ENCODE measurements at places on chromosomes 5 and 9.

DNA sequence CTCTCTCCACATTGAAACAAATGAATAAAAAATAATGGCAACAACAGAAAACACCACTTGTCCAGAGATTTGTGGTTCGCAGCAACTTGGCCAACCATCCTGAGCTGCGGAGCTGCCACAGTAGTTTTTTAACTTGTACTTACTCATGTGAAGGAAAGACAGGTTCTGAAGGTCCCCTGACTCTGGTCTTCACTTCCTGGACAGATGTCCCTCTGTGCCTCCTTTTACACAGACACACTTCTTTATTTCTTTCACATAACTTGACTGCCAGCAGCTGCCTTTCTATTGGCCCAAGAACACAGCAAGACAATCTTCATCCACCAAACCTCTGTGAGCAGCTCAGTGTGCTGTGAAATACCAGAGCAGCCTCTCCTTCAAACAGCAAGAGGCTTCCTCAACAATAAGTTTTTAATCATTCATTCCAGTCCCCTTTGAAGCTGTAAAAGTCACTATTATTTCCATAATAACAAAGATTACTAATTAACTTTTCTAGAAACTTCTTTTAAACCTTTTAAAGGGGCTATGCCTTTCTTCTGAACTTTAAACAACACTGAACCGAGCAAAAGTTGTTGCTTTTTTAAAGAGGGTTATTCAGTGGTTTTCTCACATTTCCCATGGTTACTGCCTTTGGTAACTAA is 198.7 kb downstream of the NR2F1-AS1 start:
- no peaks in the 10 kb centered on the region for H3K36me3 ChIP-seq
- H3K27me3 ChIP-seq, result no peaks in the 10 kb centered on the region
- no peak for DNase-seq
- H3K4me3 ChIP-seq, result no peak overlapping the region

DNA sequence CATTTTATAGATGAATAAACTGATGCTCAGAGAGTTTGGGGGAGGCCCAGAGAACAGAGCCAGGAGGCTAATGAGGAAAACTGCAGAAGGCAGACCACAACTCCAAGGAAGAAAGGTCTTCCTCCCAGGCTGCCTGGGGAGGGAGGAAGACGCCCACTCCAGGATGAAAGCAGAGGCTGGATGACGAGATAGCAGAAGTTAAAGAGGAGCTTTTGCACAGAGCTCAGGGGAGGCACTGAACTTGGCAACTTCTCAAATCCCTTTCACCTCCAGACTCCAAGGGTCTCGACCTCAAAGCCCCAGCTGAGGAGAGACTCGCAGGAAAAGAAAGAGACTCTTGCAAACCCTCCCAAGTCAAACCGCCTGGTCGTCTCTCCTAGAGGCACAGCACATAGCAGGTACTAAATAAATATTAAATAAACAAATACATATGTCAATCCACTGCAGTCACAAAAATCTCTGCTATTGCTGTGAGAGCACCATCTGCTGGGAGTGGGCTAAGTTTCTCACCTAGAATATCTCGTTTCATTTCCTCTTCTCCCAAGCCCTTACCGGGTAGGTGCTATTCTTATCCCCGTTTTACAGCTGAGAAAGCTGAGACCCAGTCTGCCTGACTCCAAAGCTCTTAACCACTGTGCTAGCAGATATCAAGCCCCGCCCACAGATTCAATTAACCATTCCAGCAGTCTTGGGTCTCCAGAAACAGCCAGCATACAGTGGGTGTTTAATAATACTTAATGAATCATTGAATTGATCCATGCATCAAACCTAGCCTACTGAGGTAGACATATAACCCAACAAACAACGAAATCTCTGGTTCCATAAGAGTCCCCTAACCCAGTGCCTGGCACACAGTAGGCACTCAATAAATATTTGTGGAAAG is 97.8 kb upstream of the HAND1 start:
- peaks cover 15% of the 10 kb centered on the region for H3K27me3 ChIP-seq
- H3K36me3 ChIP-seq, result no peaks in the 10 kb centered on the region
- no peak for DNase-seq

GRCh38 chr9:404234-404633 is 189.6 kb downstream of the DOCK8 start:
- no peaks in the 10 kb centered on the region for H3K4me1 ChIP-seq
- H3K4me3 ChIP-seq, result no peak overlapping the region
- no peaks in the 10 kb centered on the region for H3K27me3 ChIP-seq

DNA sequence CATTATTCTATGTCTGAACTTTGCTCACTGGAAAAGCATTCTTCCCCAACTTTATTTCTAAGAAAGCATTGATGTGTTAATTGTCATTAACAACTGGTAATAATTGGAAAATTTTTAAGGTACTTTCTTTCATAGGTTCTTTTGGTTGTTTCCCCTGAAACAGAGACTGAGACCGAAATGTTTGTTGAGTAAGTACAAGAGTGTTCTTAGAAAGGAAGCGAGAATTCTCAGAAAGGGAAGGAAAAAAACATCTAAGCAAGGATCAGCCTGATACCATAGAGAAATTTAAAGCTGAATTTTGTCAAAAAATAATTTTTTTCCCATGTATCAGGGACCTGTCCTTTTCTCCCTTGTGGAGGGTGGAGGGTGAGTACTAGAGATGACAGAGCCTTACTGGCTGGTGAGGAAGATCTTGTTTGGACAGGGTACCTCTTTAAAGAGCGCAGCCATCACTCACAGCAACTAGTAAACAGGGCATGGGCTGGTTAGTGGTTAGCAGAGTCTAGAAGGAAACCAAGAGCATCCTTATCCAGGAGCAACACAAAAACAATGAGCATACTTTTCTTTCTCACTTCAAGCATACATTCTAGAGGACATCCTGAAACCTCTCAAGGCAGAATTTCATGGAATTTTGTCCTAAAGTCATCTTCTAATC is 898.5 kb downstream of the DNAH5 start:
- H3K27me3 ChIP-seq, result no peaks in the 10 kb centered on the region
- H3K36me3 ChIP-seq, result no peaks in the 10 kb centered on the region
- no peak for DNase-seq

- no peak overlapping the region for H3K4me3 ChIP-seq
- H3K4me1 ChIP-seq, result peaks cover 24% of the 10 kb centered on the region
- H3K27ac ChIP-seq, result no peak overlapping the region
- DNase-seq, result no peak
These were observed 63.2 kb downstream of the MED27 start for GRCh38 chr9:132016456-132016855.

DNA sequence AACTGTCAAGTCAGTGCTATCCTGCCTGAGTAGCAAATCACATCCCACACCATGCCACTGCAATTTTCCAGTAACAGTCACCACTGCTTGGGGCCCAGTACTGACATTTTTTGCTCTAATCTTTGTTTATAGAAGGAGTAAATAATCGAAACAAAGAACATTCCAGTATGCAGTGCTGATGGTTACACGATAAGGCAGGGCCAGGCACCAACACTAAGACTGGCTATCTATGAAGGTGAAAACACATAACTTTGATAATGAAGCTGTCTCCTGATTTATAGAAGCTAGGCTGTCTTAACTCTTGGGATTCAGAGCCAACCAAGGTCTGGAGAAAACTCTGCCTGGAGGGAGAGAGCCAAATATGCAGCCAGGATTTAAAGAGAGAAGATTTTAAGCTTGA is 365.3 kb downstream of the BNC2 start:
- peak; percentile 45 for DNase-seq
- H3K27ac ChIP-seq, result peak overlapping the region; percentile 57
- no peaks in the 10 kb centered on the region for H3K27me3 ChIP-seq
- H3K36me3 ChIP-seq, result no peaks in the 10 kb centered on the region
- H3K4me1 ChIP-seq, result peaks cover 25% of the 10 kb centered on the region
- no peak overlapping the region for H3K4me3 ChIP-seq

- H3K36me3 ChIP-seq, result no peaks in the 10 kb centered on the region
- no peaks in the 10 kb centered on the region for H3K4me1 ChIP-seq
- DNase-seq, result no peak
- no peaks in the 10 kb centered on the region for H3K27me3 ChIP-seq
- no peak overlapping the region for H3K4me3 ChIP-seq
These were observed 887.2 kb upstream of the TYRP1 start for GRCh38 chr9:11805969-11806368.

GRCh38 chr9:107269681-107270080 is 13.4 kb upstream of the RAD23B start:
- peaks cover 12% of the 10 kb centered on the region for H3K4me1 ChIP-seq
- no peak overlapping the region for H3K4me3 ChIP-seq
- no peaks in the 10 kb centered on the region for H3K27me3 ChIP-seq

GRCh38 chr9:100573655-100574260 is 4.1 kb upstream of the CAVIN4 start:
- DNase-seq, result no peak
- H3K27me3 ChIP-seq, result no peaks in the 10 kb centered on the region
- H3K4me1 ChIP-seq, result peaks cover 27% of the 10 kb centered on the region
- peaks cover 13% of the 10 kb centered on the region for H3K36me3 ChIP-seq
- no peak overlapping the region for H3K4me3 ChIP-seq

DNA sequence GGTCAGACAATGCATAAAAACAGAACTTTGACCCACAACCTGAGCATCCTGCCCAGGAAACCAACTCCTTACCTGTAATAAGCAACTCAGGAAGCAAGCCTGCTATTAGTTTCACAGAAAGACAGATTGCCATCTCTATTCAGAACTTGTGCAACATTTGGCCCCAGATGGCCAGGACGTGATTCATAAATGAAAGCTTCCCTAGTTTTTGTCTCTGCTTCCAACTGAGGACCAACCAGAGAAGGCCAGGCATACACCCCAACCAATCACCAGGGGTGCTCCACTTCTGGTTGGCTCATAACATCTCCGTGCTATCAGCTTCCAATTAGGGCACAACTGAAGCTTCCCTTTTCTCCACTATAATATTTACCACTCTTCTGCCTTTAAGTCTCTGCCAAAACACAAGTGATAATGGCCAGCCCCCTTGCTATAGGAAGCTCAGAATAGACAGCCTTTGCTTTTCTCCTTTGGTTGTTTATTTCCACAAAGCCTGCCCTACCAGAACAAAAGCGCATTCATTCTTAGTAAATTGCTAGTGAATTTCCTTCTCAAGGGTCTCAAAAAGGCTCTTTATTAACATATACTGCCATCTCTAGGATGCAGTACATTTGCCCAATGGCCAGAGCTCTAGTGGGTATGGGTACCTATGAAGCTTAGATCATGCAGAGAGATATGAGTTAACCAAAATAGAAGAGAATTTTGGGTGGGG is 289.7 kb upstream of the DAP start:
- H3K27ac ChIP-seq, result no peak overlapping the region
- no peak for DNase-seq
- no peak overlapping the region for H3K4me3 ChIP-seq
- no peaks in the 10 kb centered on the region for H3K4me1 ChIP-seq

DNA sequence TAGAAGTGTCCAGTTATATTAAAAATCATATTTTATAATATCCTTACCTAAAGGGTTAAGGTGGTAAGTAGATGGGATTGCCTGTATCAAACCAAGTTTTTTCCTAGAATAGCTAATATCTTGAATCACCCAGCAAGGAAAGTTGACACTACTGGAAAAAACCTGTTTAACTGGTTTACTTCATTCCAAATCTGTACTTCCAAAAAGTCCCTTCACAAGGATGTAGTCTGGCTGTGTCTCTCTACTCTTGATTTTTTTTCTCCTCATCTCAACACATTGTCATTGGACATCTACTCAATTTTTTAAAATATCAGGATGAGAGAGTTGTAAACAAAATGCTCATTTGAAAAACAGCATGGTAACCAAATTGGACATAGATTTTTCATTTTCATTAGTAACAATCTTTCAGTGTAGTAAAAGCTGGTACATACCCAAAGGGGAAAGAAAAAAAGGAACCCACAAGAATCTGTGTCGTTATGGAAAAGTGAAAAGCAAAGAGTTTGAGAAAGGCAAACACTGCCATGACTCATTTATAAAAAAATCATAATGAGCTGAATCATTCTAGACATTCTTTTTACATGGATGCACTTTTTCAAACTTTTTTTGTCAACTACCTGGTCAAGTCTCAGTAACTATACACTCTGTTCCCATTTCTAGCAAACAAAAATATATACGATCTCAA is 173.5 kb downstream of the GLIS3 start:
- no peaks in the 10 kb centered on the region for H3K4me1 ChIP-seq
- no peaks in the 10 kb centered on the region for H3K27me3 ChIP-seq
- no peaks in the 10 kb centered on the region for H3K36me3 ChIP-seq
- H3K27ac ChIP-seq, result no peak overlapping the region

DNA sequence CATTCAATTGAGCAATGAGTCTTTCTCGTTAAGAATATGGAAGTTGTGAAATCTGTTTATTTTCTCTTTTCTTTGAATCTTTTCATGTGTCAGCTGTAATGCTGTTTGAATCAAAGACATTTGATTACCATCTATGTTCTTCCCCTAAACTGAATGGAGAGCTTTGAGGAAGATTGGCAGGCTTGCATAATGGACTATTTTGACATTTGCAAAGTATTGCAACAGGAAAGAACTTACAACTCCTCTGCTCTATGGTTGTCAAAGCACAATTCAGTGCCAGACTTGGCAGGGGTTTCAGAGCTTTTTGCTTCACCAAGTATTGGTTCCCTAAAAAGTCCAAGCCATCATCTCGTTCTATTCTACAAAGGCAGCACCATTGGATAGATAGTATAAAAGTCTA is 549.0 kb upstream of the NUDT12 start:
- no peak overlapping the region for H3K4me3 ChIP-seq
- H3K27ac ChIP-seq, result no peak overlapping the region

- no peaks in the 10 kb centered on the region for H3K27me3 ChIP-seq
- H3K36me3 ChIP-seq, result no peaks in the 10 kb centered on the region
- no peak overlapping the region for H3K4me3 ChIP-seq
- no peak for DNase-seq
- no peak overlapping the region for H3K27ac ChIP-seq
These were observed 40.2 kb upstream of the TAS2R1 start for GRCh38 chr5:9670371-9670770.

DNA sequence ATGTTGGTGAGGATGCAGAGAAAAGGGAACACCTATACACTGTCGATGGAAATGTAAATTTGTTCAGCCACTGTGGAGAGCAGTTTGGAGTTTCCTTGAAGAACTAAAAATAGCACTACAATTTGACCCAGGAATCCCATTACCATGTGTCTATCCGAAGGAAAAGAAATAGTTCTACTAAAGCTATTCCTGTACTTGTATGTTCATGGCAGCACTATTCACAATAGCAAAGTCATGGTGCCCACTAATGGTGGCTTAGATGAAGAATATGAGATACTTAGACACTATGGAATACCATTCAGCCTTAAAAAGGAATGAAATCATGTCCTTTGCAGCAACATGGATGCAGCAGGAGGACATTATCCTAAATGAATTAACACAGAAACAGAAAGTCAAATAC is 50.2 kb upstream of the CAST start:
- no peaks in the 10 kb centered on the region for H3K36me3 ChIP-seq
- H3K4me1 ChIP-seq, result peaks cover 4% of the 10 kb centered on the region
- H3K27ac ChIP-seq, result no peak overlapping the region
- no peak overlapping the region for H3K4me3 ChIP-seq
- DNase-seq, result no peak

GRCh38 chr9:128216781-128217553 is 13.8 kb downstream of the DNM1 start:
- DNase-seq, result no peak
- H3K4me3 ChIP-seq, result no peak overlapping the region
- H3K36me3 ChIP-seq, result no peaks in the 10 kb centered on the region
- H3K27me3 ChIP-seq, result peaks cover 6% of the 10 kb centered on the region

- H3K36me3 ChIP-seq, result no peaks in the 10 kb centered on the region
- DNase-seq, result peak; percentile 81
- H3K27ac ChIP-seq, result no peak overlapping the region
- H3K27me3 ChIP-seq, result no peaks in the 10 kb centered on the region
These were observed 2.5 kb downstream of the KDM3B start for GRCh38 chr5:138354926-138355378.
